ENCODE measurements at places on chromosomes 5 and 9. TPM values are rescaled to one million over a fixed set of nuclear protein-coding genes. Genes with fewer than 3 reads are reported as not detected.

The EQTN gene
- not detected for total RNA-seq

The WWC1 gene
- 79.0 TPM for total RNA-seq

The ROPN1L gene
- total RNA-seq, result 2.0 TPM

The GTF3C5 gene
- 68.8 TPM for total RNA-seq

The BARHL1 gene
- not detected for total RNA-seq

The CERCAM gene
- 41.3 TPM for total RNA-seq

All from A549 treated with RU486 at 1 μM for 4 hours (cell line).